Endodermal cell (in vitro differentiated cells): ENCODE measurements at places on chromosomes 16 and 17.

DNA sequence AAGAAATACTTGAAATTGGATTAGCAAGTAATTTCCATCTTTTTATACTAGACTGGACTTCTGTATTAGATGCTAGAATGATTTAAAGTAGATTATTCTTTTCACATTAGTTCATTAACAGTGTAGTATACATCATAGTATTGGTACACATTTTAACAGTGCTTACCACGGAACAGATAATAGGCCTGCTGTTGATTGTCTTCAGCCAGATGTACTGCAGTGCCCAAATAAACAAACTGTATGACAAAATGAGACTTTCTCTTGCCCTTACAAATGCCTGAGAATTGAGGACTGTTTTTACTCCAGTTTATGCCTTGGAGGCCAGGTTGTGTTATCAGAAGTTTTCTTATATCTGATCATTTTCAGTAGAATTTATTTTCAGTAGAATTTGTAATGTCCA lies 631 bp downstream of the EVI2A start:
- no peak for DNase-seq

DNA sequence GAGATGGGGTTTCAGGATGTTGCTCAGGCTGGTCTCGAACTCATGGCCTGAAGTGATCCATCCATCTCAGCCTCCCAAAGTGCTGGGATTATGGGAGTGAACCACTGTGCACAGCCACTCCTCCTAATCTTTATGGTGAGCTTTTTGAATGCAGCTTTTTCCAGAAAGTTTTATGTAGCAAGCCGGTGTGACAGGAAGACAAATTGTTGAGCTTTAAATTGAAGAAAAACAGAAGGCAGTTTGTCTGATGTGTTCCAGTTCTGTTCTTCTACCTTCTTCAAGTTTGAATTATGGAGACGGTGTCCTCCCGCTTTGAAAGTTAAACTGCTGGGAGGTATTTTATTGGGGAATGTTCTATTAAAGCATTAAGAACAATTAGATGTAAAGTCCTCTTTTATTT lies 177.1 kb downstream of the SNX29 start:
- DNase-seq = no peak

DNA sequence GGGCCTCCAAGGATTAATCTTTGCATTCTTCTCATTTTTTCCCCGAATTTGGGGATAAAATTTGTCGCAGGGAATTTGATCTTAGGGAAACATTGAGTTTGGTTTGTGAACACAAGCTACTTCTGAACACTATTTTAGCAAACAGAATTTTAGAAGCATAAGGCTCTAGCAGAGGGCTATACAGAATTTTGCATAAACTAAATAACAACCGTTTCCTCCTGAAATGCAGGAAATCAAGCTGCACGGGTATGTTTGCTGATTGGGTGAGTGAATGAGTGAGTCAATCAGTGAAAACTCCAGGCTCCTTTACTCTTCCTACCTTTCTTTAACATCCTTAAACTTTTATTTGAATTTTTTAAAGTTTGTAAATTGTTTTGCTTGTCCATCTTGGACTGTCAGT lies 81.3 kb upstream of the GNAO1 start:
- no peak for DNase-seq

GRCh38 chr17:67270416-67270815 lies 25.4 kb upstream of the HELZ start:
- DNase-seq = no peak

- no peak for DNase-seq
These were observed 192.3 kb upstream of the MAF start for GRCh38 chr16:79792664-79793351.

DNA sequence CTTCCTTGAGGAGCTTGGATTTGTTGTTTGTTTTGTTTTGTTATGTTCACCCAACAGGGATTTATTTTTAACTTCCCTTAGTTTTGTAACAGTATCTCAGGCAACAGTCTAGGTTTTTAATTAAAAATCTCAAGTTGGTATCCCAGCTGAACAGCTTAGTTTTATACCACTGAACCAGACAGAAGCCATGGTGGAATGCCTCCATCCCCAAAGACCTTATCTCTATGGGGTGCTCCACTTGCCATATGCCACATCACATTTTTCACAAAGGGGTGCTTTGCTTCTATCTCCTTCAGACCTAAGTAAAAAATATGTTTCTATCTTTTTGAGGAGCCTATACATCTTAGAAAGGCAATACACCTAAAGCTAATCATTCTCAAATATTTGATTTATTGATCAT lies 715.8 kb upstream of the KIF2B start:
- DNase-seq = no peak

DNA sequence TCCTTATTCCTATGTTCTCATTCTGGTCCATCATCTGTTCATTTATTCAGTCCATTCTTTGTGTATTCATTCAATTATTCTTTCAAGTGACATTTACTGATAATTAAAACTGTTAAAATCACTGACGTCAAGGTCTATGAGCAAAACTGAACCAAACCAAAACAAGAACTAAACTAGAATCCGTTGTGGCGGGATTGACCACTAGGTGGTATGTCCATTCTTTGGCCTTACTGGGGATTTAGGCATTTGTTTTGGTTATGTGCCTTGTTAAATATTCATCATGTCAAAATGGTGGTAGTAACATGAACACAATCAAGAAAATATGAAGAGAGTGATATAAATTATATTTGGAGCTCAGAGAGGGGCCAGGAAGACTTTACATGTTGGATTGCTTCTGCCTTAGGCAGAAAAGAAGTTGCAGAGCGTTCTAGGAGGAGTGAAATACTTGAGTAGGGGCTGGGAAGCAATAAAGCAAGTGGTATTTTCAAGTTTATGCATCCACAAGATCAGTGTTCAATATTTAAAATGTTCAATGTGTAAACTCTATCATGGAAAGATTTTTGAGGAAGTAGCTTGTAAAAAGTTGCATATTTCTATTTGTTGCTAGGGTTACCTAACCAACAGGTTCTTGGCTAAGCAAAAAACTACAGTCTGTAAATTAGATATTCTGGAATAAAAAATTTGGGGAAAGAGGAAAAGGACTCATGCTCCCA lies 129.0 kb downstream of the CDH13 start:
- peak; percentile 56 for DNase-seq

- peak; percentile 29 for DNase-seq
These were observed 15.7 kb downstream of the MARCHF10 start for GRCh38 chr17:62792447-62792800.

DNA sequence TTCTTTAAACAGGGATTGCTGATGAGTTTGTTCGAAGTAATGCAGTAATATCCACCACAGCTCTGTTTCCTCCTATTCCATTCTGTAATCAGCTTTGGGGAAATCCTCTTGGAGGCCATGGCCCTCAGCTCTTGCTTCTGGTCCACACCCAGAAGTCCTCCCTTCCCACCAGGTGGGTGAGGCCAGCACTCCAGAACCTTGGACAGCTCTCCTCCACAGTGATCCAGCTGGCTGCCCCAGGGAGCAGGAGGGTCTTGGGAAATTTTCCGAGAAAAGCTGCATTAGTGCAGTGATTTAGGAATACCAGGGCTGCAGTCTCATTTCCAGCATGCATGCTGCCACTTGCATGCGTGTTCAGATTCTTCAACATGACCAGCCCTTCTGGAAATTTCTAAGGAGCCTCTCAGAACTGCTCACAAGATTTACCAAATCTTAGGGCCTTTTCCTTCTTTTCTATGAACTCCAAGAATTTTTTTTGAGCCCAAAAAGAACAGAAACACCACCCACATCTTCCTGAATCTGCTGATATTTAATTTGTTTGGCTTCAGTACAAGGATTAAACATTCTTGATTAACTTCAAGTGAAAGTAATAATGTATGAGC lies 4.2 kb downstream of the SMPD3 start:
- DNase-seq = peak; percentile 94
